Activated naive CD4-positive, alpha-beta T cell treated with anti-CD3 and anti-CD28 coated beads, Interleukin-2, amount 50 U/mL, for 16 hours (primary cell): ENCODE measurements at places on chromosomes 1 and 21.
A peak's percentile ranks its signal among the peaks of the same experiment; 100 is the strongest.

DNA sequence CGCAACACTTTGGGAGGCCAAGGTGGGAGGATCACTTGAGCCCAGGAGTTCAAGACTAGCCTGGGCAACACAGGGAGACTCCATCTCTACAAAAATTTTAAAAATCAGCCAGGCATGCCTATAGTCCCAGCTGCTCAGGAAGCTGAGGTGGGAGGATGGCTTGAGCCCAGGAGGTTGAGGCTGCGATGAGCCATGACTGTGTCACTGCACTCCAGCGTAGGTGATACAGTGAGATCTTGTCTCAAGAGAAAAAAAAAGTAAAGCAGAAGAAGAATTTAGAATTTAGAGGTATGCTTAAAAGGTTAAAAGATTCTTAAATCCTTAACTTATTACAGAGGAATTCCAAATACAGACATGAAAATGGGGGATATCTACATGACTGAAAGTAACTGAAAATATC, 79.5 kb downstream of the SMYD3 start:
- DNase-seq = no peak

DNA sequence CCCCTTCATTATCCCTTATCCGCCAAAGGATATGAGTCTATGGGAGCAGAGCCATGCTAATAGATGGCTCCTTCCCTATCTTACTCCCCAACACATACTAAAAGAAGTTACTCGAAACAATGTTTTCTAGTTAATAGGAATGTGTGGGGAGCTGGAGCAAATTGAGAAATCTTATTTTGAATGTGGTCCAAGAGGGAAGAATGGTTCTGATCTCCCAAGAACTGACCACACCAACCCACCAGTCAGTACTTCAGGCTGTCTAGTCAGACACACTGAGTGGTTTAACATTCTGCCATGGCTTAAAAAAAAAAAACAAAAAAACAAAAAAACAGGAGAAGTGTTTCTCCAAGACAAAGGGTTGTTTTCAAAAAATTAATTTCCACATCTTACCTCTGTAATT, 31.5 kb upstream of the DNASE2B start:
- no peak for DNase-seq

- no peak for DNase-seq
These were observed 50.1 kb downstream of the PIK3CD start for GRCh38 chr1:9701665-9702064.

DNA sequence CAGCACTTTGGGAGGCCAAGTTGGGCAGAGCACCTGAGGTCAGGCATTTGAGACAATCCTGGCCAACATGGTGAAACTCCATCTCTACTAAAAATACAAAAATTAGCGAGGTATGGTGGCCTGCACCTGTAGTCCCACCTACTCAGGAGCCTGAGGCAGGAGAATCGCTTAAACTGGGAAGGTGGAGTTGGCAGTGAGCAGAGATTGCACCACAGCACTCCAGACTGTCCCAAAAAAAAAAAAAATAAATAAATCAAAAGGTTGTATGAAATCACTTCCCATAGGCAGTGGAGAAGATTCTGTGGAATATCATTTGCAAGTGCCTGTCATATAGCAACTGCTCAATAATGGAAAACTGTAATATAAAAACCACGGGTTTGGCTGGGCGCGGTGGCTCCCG, 65.1 kb upstream of the SERBP1 start:
- DNase-seq = no peak

- DNase-seq = no peak
These were observed 52.3 kb downstream of the UBE4B start for GRCh38 chr1:10085076-10085475.

DNA sequence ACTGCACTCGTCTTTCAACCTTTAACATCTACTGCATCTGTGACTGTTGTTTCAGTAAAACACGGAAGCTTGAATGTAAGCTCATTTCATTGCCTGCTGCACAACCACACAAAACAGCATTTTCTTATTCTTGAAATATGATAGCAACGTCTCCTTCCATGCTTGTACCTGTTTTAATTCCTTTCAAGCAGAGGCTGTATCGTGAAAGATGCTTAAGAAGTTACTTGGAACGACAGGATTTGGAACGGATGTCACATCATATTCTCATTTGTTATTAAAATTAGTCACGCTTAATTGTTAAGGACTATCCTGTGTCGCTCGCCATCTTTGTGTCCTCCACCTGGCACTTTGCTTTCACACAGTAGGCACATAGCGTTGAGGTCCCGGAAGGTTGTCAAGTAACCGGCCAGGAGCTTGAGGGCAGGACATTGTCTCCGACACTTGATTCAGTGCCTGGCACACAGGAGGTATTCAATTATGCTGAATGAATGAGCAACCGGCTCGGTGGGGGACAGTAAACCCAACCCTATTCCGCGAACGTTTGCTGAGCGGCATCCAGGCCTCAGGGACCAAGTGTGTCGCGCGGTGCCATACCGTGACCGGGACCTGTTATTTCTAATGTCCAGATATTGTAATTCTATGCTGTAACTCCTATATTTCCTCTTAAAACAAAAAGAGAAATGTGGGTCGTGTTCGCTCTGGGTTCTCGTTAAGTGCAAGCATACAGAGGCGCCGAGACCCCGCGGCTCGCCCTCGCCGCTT, 499 bp upstream of the SH3GLB1 start:
- no peak for DNase-seq

DNA sequence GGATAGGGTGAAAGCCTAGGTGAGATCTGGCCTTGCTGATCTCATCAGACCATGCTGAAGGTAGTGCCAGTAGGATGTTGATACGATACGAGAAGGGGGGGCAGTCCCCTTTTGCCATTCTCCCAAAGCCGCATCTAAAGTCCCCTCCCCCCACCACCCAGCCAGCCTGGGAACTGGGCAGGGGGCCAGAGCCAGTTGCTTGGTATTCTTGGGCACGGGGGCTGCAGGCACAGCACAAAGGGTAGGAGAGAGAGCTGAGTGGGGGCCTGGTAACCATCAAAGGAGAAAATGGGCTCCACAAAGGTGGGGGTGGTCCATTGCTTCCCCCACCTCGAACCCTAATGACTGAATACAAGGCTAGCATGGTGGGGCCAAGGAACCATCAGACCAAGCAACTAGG, 5.4 kb downstream of the PEA15 start:
- DNase-seq = no peak

- DNase-seq = peak; percentile 81
These were observed at the start of gene CIART for GRCh38 chr1:150281758-150282557. CIART (plus strand) TSS chr1:150282554; CDS start chr1:150283268, 714 bp downstream.

GRCh38 chr1:91557039-91557690, 56.5 kb downstream of the CDC7 start:
- DNase-seq = no peak

- DNase-seq = no peak
These were observed 22.6 kb downstream of the COL18A1 start for GRCh38 chr21:45427331-45428271.

GRCh38 chr1:2049718-2050431, at the start of gene PRKCZ:
PRKCZ (plus strand) TSS chr1:2050411; CDS start chr1:2050631, 220 bp downstream.
- peak; percentile 96 for DNase-seq

- no peak for DNase-seq
These were observed 264.5 kb downstream of the OLFM3 start for GRCh38 chr1:101732261-101732660.

- no peak for DNase-seq
These were observed 301.8 kb upstream of the DUSP10 start for GRCh38 chr1:222043444-222044292.

DNA sequence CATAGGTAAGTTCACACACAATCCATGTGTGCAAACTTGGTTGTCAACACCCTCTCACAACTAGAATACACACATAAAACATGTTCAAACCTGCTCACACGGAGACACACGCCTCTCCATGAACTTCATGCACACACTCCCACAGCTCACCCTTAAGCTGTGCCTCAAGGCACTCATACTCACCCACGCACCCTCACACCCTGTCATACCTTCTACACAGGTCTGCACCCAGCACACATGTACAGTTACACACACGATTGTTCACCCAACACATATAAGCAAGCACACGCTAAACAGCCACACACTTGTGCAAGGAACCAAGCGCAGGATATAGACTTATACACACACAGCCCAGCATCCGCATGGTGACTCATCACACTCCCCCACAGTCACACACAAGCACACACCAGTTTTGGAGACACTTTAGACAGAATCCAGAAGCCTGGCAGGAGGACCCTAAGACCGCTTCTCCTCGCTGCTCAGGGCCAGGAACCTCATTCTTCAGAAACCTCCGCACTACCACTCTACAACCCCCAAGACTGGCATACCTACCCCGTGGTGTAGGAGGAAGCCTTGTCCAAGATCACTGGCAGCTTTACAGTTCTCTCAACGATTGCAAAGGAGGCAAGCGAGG, 58.7 kb upstream of the ZC3H12A start:
- no peak for DNase-seq

- no peak for DNase-seq
These were observed 21.1 kb downstream of the MAN1A2 start for GRCh38 chr1:117388328-117388727.

GRCh38 chr1:67700692-67701410, 15.8 kb downstream of the GADD45A start:
- DNase-seq = peak; percentile 14

DNA sequence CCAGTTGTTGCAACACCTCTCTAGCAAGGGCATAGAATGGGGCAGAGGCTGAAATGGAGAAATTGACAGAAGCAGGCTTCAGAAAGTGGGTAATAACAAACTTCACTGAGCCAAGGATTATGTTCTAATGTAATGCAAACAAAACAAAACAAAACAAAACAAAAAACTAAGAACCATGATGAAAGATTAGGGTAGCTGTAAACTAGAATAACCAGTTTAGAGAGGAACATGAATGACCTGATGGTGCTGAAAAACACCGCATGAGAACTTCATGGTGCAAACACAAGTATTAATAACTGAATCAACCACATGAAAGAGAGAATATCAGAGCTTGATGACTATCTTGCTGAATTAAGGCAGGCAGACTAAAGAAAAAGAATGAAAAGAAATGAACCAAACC, 1707.7 kb downstream of the BRINP3 start:
- no peak for DNase-seq

DNA sequence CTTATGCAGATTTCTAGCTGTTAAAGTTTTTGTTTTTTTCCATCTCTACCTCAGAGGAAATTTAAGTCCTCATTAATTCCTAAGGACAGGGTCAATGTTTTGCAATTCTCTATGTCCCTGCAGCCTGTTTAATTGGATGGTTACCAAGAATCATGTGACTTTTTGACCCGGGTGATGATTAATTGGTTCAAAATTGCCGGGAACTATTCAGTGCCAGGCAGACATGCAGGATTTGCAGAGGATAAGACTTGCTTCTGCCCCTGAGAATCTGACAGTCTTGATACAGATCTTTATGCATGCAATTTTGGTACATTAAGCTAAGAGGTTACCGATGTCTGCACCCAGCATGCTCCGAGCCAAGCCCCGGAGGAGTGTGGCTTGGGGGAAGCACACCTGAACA, 87.9 kb downstream of the PLPP3 start:
- DNase-seq = no peak

DNA sequence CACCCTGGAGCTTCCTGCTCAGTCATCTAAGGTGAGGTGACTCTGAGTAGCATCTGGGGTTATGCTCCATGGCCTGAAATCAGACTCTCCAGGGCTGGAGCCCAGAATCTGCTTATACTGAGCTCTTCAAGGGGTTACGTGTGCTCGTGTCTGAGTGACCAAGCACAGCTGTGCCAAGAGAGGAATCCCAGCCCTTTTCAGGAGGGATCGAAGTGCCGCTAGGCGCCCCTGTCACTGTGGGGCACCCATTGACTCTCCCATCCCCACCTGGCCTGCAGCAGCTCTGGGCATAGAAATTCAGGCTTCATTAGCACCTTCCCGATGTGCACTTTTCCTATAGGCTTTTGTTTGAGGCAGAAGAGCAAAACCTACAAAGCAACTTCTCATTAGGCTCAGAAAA, 13.8 kb downstream of the VASH2 start:
- DNase-seq = no peak

DNA sequence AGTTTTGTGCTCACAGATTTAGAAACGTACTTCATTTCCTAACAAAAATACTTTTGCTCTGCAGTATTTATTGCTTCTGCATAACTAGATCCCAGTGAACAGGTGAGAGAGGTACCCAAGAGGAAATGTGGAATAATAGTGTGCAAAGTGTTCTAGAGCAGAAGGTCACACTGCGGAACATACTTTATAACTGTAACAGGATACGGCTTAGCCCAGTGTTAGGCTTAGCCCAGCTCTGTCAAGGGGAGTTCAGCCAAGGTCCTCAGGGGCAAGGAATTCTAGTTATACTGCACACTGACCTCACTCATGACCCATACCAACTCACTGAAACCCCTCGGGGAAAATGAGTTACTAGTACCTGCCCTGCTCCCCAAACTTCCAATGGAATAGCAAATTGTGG, 55.3 kb downstream of the PTPN14 start:
- DNase-seq = no peak

DNA sequence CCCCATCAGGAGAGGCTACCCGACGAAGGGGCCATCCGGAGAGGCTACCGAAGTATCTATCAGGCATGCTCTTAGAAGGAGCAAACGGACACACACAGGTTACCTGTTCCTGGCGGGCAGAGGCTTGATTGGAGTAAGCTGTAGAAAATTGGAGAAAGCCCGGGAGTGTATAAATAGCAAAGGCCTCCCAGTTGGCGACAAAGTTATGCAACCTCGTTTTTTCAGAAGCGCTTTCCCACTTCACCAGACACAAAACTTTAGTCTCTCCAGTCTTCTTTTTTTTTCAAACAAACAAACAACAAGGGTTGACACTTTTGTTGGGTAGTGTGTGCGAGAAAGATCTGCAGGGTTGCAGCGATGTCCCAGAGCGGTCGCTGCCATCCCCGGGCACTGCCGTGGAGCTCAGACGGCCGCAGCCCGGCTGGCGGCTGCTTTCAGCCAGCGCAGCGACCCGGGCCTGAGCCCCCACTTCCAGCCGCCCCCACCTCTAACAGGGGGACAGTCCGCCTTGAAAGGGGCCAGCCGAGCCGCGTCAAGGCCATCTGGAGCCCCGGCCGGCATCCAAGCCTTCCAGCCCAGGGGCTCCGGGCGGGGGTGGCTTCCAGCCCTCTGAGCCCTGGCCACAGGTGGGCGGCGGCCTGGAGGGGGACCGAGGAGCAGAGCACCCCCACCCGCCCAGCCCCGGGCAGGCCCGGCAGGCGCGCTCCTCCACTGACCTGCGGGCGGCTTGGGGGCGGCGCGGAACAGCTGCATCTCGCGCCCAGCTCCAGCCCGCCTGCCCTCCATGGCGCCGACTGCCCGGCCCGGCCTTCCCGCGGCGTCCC, 616 bp downstream of the MCOLN3 start:
- DNase-seq = no peak

DNA sequence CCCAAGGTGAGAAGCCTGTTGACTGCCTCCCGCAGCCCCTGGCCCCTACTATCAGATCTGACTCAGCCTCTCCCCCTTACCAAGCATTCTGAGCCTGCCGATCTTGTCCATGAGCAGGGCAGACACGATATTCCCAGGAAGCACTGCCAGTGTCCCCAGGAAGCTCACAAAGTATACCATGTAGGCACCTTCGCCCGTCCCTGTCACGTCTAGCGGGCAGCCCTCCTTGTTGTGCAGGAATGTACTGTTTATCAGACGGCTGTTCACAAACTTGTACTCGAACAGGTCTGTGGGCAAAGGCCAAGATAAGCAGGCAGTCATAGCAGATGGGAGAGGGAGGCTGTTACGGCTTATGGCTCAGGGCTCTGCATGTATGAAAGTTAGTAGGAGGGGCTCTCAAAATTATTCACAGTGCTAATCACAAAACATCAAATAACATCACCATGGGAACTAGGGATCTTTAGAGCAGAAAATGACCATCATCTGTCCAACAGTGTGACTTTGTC, 7.3 kb downstream of the BOLA1 start:
- DNase-seq = no peak
